ENCODE measurements at places on chromosomes 11 and 22.

DNA sequence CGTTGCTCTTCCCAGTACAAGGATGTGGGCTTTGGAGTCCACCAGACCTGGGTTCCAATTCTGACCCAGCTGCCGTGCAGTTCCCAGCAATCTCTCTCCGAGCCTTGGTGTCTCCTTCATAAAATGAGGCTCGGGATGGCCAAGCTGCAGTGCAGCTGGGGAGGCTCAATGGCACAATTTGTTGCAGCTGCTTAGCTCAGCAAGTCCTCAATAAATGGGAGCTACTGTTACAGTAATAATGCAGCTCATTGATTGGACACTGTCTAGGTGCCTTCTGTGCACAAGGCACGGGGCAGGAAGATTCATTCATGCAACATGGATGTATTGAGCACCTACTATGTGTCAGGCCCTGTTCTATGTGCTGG is 37.1 kb downstream of the SHISAL1 start:
- DNase-seq, result no peak

DNA sequence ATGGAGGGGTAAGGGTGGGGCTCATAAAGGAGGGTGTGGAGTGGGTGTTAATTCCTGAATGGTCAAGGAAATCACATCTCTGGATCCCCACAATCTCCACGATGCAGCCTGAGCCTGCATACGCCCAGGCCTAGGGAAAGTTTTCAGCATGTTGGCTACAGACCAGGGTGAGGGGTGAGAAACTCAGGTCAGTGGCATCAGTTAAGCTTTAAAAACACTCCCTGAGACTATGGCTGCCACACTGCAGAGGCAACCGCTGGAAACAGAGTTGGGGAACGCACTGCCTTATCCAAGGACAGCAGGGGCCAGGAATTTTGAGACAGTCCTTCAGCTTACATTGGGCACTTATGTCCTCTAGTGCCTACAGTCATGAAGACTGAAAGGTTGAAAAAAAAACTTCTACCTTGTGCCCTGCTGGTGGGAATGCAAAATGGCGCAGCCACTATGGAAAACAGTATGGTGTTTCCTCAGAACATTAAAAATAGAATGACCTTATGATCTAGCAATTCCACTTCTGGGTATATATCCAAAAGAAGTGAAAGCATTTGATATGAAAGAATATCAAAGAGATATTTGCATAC is 19.7 kb downstream of the DKK3 start:
- DNase-seq, result no peak

DNA sequence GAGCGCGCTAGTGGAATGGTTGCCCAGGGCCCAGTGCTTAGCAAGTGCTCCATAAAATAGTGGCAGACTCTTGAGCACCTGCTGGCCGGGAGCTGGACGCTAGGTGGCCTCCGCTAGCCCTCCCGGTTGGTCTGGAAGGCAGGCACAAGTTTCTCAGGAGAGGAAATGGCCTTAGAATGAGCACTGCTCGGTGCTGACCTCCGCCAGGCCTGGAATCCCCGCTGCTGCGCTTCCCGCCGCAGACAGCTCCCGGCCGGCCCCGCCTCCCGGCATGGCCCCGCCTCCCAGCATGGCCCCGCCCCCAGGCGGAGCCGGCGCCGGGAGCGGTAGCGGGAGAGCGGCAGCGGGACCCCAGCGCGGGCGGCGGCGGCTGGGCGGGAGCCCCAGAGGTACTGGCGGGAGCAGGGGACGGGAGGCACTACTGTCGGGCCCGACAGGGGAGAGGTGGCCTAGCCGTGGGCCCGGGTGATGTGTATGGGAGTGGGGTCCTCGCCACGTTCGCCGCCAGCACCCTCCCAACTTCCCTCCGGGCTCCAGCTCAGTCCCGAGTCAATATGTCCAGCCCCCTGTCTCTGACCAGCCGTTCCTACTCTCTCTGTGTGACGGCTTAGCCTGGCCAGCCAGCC is at the start of gene SIPA1:
Gene SIPA1, plus strand, starts transcription at position 308 of the 626 bp plus-strand sequence. CDS start 2,821 bp downstream, outside the sequence.
- peak; percentile 97 for DNase-seq

DNA sequence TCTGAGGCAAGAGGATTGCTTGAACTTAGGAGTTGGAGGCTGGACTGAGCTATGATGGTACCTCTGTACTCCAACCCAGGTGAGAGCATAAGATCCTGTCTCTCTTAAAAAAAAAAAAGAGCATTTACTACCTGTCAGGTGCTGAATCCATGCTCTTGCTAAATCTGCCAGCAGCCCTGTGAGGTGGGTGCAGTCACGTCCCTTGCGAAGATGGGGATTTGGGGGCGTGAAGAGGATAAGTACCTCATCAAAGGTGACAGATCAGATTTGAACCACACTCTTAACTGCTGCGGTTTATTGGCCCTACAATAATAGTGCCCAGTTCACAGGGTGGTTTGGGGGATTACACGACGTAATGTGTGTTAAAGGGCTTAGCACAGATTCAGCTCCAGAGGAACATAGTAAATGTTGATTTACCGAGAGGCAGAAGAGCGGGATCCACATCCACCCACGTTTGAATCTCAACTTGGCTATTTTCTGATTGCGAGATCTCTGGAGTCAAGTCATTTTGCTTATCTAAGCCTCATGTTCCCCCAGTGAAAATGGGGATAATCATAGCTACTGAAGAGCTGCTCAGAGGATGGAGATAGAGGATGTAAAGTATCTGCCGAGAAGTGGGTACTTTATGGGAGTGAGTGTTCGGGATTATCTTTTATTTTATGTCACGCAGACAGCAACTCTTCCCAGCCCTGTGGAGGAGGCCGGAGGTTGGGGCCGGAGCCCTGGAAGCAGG is 28.1 kb upstream of the LRRC10B start:
- DNase-seq, result no peak

DNA sequence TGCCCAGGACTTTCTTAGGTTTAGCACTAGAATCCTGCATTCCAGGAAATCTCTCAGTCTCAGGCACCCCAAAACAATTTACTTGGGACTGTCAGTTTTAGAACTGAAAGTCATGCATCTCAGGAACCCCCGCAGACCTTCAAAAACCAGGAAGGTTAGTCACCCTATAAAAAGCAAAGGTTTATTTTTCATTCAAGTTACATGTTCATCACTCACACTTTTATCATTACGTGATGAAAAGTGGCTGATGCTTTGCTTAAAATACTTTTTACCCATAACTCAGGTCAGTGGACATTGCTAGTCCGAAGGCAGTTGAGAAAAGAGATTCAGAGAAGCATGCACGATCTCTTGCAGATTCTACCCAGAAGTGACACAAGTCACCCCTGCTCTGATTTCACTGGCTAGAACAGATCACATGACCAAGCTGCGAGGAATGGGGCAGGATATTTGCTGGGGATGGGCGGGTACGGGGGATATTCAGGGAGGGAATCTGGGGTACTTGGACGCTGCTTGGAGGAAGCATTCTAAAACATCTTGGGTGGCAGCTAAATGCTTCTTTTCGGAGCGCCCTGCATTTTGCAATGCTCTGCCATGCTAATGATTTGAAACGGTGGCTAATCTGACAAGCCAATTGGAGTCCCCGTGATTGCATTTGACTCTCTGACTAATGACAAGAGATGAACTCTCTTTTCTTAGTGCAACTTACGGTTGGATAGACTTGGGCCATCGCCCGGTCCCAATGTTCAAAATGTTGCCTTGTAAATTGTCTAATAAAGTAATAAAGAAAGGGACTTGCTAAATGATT is 110.2 kb downstream of the MIAT start:
- DNase-seq, result no peak

DNA sequence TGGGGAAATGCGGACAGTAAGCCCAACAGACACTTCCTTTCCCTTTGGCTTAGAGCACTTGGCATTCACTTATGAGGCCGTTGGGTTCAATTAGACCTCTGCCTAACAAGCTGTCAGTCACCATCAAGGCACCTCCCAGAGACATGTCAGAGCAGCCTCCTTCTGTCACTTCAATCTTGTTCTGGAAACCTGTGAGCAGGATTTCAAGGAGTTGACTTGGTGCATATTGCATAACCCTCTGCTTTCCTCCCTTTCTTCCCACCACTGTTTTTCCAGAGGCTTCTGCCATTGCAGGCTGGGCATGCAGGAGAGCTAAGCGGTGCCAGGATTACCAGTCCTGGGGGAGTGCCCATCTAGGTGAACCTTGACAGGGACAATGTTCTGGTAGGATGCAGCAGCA is 484.2 kb upstream of the LRRC4C start:
- DNase-seq, result no peak

GRCh38 chr11:105673089-105673488 is 63.2 kb downstream of the GRIA4 start:
- DNase-seq, result peak; percentile 74

DNA sequence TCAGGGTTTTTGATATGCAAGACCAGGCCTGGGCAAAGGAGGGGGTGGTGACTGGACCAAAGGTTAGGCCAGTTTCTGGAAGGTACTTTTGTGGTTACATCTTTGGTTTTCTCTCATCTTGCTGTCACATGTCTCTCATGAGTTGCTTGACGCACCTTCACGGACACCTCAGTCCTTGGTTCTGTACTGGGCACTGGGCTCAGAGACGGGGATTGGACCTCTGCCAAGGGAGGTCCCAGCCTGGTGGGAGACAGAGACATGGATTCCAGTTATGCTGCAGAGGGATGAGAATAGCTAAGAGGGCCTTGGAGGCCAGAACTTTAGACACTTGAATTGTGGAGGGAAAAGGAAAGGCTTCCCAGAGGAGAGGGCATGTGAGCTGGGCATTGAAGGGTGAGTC is 1.7 kb downstream of the USP35 start:
- DNase-seq, result no peak

DNA sequence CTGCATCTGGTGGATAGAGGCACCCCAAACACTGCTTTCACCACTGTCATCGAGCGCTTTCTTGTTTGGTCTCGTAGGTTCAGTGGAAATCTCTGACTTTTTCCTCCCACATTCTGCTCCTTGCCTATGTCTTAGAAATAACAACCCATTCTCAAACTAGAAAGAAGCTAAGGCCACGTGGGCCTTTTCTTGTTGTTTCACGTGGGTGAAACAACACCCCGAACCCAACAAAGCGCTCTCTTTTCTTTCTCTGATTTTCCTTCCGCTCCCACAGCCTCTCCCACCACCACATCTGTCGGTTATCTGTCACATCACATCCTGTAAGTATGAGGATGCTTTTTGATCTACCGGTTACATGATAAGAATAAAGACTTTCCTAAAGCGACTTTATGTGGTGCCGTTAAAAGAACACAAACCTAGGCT is 77.1 kb downstream of the LINC01488 start:
- no peak for DNase-seq

DNA sequence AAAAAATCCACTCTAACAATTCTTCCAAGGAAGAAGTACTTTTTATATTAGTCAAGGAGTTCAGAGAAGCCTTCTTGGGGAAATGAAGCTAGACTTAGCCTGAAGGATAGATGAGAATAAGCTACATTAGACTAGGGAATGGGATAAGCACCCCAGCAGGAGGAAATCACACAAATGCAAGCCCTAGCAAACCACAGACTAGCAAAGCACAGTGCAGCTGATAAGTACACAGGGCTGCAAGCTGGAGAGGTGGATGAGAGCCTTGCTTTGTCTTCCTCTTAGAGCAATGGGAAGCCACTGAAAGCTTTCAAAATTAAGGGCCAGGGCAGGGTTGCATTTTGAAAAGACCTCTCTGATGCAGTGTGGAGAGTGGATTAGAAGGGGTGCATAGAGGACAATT is 946.2 kb downstream of the LRRC4C start:
- DNase-seq, result no peak

DNA sequence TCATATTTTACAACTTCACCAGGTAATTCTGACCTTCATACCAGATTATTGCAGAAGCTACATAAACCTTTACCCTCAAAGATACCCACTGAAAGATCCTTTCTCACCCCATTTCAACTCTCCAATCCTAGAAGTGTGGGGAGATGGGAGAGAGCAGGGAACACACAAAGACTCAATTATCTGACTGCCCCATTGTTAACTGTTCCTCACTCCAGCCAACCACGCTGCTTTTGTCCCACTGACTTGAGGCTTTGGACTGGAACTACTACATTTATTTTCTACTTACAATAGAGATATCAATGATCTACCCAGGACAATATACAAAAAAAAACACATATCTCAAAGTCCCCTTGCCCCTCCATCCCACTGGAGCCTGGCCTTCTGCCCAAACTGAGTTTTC is 44.7 kb upstream of the SLN start:
- no peak for DNase-seq

- DNase-seq, result no peak
Observed at GRCh38 chr11:6628526-6628925, 9.3 kb upstream of the TPP1 start.

DNA sequence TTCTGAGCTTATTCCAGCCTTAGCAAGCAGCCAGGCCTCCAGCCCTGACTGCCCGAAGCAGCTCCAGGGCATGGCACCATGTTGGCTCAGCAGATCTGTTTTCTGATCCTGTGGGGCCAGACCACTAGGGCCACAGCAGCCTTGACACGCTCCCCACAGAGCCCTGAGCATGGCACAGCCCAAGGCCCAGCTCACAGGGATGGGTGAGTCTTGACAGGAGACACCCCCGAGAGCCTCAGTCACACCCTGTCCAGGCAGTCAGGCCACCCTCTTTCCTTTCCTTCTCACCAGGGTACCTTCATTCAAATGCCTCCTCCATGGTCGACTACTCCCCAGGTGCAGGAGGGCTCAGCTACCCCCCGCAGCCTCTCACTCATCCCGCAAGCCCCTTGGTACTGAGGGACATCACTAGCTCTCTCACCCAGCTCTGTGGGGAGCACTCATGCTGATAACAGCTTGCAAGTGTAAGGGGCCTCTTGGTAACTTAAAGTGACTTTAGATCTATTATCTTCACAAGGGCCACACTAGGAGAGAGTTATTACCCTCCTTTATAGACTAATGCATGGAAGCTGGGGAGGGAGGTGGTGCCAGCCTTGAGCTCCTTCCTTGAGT is 3.9 kb upstream of the CDC42BPG start:
- no peak for DNase-seq

DNA sequence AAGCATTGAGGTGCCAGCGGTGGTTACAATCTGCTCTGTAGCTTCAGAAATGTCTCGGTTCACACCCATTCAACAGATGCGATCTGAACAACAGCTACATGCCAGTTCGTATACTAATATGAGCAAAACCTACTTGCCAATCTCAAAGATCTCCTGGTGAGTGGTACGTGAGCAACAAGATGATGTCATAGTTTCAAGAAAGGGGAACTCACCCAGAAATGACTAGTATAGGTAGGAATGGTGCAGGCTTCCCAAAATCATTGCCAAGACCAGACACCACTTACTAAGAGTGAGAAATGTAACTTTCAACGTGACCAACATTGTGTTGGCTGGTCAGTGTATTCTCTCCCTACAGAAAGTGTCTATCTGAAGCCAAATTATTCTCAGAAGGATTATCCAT is 31.1 kb downstream of the OR6Q1 start:
- no peak for DNase-seq

DNA sequence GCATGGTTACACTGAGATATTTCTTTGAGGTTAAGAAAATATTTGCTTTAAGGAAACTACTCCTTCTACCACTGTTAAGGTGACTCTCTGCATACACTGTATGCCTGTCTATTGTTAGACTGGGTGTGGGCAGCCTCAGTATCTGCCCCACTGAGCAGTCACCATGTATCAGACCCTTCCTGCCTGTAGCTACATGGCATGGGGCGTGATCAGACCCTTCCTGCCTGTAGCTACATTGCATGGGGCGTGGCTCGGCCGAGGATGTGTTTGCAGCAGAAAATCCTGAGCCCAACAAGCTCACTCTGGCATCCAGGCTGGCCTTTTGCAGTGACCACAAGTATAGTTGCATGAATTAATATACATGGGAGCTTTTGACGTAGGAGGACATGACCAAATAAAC is 669.4 kb downstream of the OPCML start:
- DNase-seq, result no peak

GRCh38 chr11:10485646-10486045 is 30.6 kb downstream of the AMPD3 start:
- no peak for DNase-seq
